ENCODE measurements at places on chromosomes 6 and 20. TPM values are rescaled to one million over a fixed set of nuclear protein-coding genes. Genes with fewer than 3 reads are reported as not detected.

DNA sequence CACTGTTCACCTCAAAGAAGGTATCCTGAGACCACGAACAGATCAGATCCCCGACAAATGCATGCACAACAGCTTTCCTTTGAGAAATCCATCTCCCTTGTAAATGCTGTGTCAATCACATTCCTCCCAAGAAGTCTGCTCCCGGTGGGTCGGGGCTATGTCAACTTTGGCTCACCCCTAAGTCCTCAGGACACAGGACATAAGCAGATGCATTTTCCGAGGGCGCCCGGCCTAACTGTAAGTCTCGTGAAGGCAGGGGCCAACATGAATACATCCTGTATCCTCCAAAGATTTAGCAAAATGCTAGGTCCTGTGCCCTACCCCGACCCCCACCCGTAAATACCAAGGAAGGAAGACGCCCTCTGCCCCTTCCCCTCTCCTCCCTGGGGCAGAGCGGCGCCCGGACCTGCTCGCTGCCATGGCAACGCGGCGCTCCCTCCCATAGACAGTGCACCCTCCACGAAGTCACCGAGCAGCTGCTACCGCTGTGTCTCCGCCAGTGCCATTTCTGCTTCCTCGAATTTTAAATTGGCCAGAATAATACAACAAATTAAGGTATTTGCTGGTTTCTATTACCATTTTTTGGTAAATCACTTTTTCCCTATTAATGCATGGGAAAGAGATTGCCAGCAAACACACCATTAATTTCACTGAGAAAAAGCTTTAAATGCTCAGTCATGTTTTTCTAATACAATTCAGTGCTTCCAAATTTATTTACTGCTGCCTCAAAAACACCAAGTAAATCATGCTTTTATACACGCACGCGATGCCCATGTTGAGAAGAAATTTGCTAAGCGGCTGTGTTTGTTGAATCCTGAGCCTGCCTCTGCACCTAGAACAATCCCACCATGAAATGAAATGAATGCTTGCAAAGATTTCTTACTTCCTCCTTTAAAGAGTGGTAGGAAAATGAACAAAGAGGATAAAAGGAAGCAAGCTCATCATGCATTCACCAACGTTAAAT is 100.6 kb downstream of the PCSK2 start:
- no peak for DNase-seq
- no peak overlapping the region for H3K27ac ChIP-seq
- no peak overlapping the region for H3K4me3 ChIP-seq
- no peaks in the 10 kb centered on the region for H3K4me1 ChIP-seq

DNA sequence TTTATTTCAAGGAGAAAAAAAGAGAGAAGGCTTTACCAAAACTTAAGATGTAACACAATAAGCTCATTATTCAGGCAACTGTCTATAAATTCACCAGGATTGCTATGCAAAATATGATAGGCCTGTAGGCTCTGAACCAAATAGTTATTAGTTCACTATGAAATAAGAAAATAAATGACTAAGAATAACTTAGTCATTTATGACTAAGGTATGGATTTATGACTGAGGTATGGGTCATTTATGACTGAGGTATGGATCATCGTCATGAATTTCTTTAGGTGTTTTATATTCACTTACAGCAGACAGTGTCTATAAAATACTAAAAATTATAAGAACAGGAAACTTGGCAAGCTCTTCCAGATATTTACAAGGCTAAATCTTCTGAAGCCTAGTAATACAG is 52.1 kb upstream of the SNX9 start:
- no peak overlapping the region for H3K27ac ChIP-seq
- no peak for DNase-seq
- H3K4me3 ChIP-seq: no peak overlapping the region
- H3K27me3 ChIP-seq: peaks cover 38% of the 10 kb centered on the region
- peaks cover 3% of the 10 kb centered on the region for H3K36me3 ChIP-seq
- peaks cover 11% of the 10 kb centered on the region for H3K4me1 ChIP-seq

DNA sequence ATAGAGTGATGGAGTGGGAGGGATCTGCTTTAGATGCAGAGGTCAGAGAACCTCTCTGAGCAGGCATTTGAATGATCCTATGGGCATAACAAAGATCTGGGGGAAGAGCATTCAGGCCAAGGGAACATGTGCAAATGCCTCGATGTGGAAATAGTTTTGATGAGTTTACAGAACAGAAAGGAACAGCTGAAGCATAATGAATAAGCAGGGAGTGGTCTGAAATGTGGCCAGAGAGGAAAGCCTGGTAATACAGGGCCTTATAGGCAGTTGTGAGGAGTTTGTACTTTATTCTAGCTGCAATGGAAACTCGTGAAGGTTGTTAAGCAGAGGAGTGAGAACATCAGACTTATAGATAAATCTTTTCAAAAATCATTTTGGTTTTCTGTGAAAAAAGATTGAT is 33.0 kb upstream of the ME1 start:
- no peaks in the 10 kb centered on the region for H3K36me3 ChIP-seq
- no peak overlapping the region for H3K4me3 ChIP-seq

The CRISP3 gene
- not detected for total RNA-seq

DNA sequence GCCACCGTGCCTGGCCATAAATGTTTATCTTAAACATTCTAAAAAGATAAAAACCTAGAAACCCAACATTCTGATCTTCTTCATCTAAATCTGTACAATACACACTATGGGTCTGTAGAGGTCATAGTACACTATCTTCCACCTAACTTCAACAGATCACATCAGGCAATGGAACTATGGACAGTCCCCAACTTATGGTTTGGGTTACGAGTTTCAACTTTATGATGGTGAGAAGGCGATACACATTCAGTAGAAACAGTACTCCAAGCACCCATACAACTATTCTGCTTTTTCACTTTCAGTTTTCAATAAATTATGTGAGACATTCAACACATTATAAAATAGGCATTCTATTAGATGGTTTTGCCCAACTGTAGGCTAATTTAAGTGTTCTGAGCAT is 23.1 kb downstream of the FKBP5 start:
- H3K27ac ChIP-seq: no peak overlapping the region
- H3K4me3 ChIP-seq: no peak overlapping the region
- DNase-seq: no peak
- H3K27me3 ChIP-seq: no peaks in the 10 kb centered on the region
- peaks cover 2% of the 10 kb centered on the region for H3K36me3 ChIP-seq

DNA sequence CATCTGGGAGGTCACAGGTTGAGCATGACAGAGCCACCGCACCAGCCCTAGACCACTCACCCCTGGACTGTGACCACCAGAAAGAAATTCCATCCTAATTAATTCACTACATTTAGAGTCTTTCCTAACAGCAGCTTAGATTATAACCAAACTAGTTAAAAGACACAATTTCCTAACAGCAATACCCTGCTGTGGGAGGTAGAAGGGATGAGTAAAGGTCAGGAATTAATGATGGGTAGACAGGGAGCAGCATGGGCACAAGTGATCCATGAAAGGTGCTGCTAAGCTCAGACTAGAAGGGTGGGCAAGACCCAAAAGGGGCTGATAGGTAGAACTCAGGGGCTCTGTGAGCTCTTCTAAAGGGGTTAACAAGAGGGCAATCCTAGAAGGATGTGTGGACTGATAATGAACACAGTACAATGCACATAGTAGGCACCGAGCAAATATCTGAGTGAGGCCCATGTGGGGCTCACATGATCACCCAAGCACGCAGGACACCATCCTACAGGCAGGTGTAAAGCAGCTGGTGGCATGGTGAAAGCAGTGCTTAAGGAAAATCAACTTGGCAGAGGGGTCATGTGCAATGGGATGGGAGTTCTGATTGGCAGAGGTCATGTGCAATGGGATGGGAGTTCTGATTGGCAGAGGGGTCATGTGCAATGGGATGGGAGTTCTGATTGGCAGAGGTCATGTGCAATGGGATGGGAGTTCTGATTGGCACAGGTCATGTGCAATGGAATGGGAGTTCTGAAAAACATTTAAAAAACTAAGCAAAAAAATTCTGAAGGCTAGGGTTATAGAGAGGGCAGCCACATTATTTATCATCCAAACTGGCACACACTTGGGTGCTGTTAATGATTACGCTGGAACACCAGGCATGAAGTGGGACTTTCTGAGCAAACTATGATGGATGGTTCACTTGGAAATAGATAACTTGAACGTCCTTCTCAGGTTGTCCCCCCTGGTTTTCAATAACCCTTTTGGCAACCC is 188.2 kb upstream of the FOXQ1 start:
- H3K4me1 ChIP-seq: no peaks in the 10 kb centered on the region
- peaks cover 9% of the 10 kb centered on the region for H3K27me3 ChIP-seq
- no peak for DNase-seq
- no peak overlapping the region for H3K4me3 ChIP-seq

GRCh38 chr6:26183237-26183580 is 96.0 kb downstream of the HFE start:
- H3K27me3 ChIP-seq: no peaks in the 10 kb centered on the region
- peaks cover 2% of the 10 kb centered on the region for H3K36me3 ChIP-seq
- peak overlapping the region; percentile 97 for H3K27ac ChIP-seq
- H3K4me3 ChIP-seq: peak overlapping the region; percentile 81
- peaks cover 59% of the 10 kb centered on the region for H3K4me1 ChIP-seq
- DNase-seq: no peak

GRCh38 chr6:79954849-79955248 is 7.5 kb upstream of the ELOVL4 start:
- no peak overlapping the region for H3K4me3 ChIP-seq
- H3K36me3 ChIP-seq: no peaks in the 10 kb centered on the region
- peaks cover 26% of the 10 kb centered on the region for H3K27me3 ChIP-seq
- no peak for DNase-seq

DNA sequence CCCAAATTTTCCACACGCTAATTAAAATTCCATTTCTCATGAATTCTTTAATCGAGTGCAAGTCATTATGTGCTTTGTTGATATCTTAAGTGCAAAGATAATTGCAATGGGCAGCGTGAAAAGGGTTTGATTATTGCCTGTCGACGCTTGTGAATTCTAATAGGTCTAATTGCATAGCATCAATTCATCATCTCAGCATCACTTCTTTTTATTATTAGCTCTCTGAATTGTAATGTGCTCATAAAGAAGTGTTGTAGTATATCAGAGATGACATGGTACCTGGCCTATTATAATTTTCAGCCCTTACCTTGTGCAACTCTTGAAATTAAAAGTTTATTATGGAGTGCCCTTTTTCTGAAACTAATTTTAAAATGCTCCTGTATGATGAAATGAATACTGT is 866.8 kb upstream of the FLRT3 start:
- DNase-seq: no peak
- H3K27me3 ChIP-seq: no peaks in the 10 kb centered on the region
- H3K27ac ChIP-seq: no peak overlapping the region

The MDFI gene
- not detected for total RNA-seq

DNA sequence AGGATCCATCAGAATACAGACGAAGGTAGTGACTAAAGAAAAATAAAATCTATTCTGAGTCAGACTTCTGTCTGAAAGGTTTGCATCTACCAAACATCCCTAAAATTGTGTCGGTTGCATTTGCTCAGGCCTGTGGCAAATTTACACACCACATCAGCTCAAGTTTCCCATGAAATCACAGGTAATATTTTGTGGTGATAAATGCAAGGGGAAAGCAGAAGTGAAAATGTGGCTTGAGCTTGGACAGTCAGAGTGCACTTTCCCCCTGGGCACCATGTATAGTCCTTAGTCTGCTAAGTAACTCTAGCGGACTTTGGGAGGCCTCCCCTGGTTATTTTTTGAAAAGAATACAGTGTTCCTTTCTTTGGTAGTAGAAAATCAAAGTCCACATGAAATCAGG is 159.1 kb downstream of the PKHD1 start:
- no peak for DNase-seq
- no peaks in the 10 kb centered on the region for H3K27me3 ChIP-seq
- H3K4me3 ChIP-seq: no peak overlapping the region
- no peaks in the 10 kb centered on the region for H3K36me3 ChIP-seq

DNA sequence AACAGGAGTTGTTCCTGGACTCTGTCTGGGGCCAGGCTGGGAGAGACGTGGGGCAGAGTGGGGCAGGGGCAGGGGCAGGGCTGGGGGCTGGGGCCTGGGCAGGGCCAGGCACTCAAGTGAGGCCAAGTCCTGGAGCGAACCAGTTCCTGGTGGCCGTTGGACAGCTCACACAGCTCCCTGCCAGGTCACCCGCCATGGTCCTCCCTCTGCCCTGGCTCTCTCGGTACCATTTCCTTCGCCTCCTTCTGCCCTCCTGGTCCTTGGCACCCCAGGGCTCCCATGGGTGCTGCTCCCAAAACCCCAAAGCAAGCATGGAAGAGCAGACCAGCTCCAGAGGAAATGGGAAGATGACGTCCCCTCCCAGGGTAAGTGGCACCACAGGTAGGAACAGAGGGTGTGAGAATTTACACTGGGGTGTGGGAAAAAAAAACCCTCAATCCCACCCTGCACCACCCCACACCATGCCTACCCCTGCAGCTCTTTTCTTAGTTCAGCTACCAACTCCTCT is at the start of gene MCCD1:
MCCD1 (plus strand) TSS at position 142 of the 508 bp plus-strand sequence; CDS start at position 195, 53 bp downstream.
- H3K27ac ChIP-seq: no peak within 1 kb of the TSS
- no peaks in the 10 kb centered on the region for H3K27me3 ChIP-seq
- H3K4me1 ChIP-seq: peaks cover 8% of the 10 kb centered on the region
- DNase-seq: no peak

The KCNQ2 gene
- total RNA-seq: not detected

The TRAPPC3L gene
- not detected for total RNA-seq

- H3K4me3 ChIP-seq: no peak overlapping the region
- no peaks in the 10 kb centered on the region for H3K36me3 ChIP-seq
- peaks cover 17% of the 10 kb centered on the region for H3K27me3 ChIP-seq
- H3K4me1 ChIP-seq: peaks cover 2% of the 10 kb centered on the region
- H3K27ac ChIP-seq: no peak overlapping the region
Observed at GRCh38 chr6:142417331-142417750, 115.5 kb downstream of the ADGRG6 start.

DNA sequence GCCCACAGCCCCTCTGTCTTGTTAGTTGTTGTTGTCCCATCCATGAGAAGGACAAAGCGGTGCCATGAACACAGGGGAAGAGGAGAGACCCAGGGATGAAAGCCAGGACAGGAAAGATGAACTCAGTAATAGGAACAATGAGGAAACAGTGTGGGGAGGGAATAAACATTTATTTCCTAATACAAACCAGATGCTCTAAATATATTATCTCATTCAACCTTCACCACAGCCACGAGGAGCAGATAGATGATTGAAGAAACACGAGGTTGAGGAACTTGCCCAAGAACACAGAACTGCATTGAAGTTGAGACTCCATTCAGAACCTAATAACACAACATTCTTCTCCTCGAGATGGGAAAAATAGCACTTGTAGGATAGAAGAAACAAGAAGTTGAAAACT is 53.0 kb upstream of the AIG1 start:
- H3K4me3 ChIP-seq: no peak overlapping the region
- no peak for DNase-seq
- no peaks in the 10 kb centered on the region for H3K36me3 ChIP-seq
- H3K27ac ChIP-seq: no peak overlapping the region
- no peaks in the 10 kb centered on the region for H3K27me3 ChIP-seq

The GRM1 gene
- total RNA-seq: not detected

GRCh38 chr6:358432-358831 is 33.1 kb upstream of the IRF4 start:
- H3K4me1 ChIP-seq: peaks cover under 1% of the 10 kb centered on the region
- no peak for DNase-seq
- H3K27me3 ChIP-seq: no peaks in the 10 kb centered on the region

- H3K4me1 ChIP-seq: peaks cover 60% of the 10 kb centered on the region
- no peak overlapping the region for H3K4me3 ChIP-seq
- peaks cover 1% of the 10 kb centered on the region for H3K36me3 ChIP-seq
- H3K27me3 ChIP-seq: no peaks in the 10 kb centered on the region
Observed at GRCh38 chr6:149043476-149044130, 273.9 kb upstream of the TAB2 start.

- no peak overlapping the region for H3K4me3 ChIP-seq
- no peaks in the 10 kb centered on the region for H3K27me3 ChIP-seq
- no peak overlapping the region for H3K27ac ChIP-seq
- peaks cover 22% of the 10 kb centered on the region for H3K4me1 ChIP-seq
- peaks cover 31% of the 10 kb centered on the region for H3K36me3 ChIP-seq
Observed at GRCh38 chr20:44917399-44917798, 7.5 kb downstream of the PABPC1L start.

Data from activated CD8-positive, alpha-beta memory T cell treated with anti-CD3 and anti-CD28 coated beads, Interleukin-2, amount 10 ng/mL, durations not matched to agents 7 days and 5 days (primary cell).